ENCODE measurements at places on chromosomes 5 and 9.

GRCh38 chr9:115093520-115093919 lies 24.4 kb downstream of the TNC start:
- no peak for DNase-seq

DNA sequence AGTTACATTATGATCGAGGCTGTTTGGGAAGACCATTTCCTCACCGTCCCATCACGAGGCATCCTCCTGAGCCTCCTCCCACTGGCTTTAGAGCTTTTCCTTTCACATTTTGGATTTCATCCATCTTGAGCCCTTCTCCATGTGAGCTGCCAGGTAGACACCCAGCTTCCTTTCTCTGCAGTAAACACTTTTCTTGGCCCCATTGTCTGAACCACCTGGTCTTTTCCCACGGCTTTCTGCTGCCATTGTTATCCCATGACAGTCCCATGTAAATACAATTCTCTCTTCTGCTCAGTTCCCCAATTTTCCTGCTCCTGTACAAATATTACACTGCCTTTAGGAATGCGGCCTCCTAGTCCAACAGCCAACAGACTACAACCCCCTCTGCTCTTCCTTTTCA lies 24.1 kb downstream of the UBE2QL1 start:
- DNase-seq: no peak

DNA sequence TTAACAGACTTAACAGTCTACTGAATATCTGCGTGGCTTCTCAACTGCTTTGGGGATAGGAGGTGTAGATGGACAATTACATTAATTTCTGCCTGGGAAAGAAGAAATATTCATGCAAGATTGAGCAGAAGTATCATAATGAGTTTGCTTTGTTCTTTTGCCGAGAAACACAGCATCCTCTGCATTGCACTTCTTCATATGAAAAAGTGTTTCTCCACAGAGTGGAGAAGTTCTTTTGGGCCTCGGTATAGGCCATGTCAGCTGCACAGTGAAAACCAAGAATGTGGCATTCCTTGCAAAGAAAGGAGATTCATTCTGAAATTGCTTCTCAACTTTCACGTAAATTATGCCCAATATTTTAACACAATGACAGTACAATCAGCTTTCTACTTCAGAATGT lies 17.6 kb upstream of the SNX2 start:
- no peak for DNase-seq

- DNase-seq: no peak
These were observed 213.2 kb downstream of the TMC1 start for GRCh38 chr9:72734631-72735030.

DNA sequence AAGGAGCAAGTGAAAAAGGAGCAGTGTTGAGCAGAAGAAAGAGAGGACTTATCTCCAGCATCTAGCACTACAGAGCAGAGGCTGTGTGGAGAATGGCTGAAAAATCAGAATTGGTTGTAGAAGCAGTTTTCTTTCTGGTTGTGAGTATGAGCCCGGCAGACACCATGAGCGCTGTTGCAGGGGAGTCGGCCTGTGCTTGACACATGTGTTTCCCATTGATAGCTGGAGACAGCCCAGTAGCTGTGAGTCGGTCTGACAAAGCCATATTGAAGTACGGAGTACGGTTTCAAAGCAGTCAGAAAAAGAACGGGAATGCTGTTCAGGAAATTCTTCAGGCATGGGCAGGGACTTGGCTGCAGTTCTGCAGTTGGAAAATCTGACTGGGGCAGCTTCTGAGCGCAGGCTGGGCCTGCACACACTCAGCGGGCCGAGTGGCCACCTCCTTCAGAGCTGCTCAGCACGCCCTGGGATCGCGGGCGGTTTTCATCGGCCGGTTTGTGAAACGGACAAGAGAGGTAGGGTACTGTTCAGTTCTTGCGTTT lies at the start of gene SGCD:
SGCD (plus strand) TSS at position 447 of the 542 bp plus-strand sequence.
- DNase-seq: no peak

- no peak for DNase-seq
These were observed 752 bp downstream of the CCNJL start for GRCh38 chr5:160311491-160312133.

DNA sequence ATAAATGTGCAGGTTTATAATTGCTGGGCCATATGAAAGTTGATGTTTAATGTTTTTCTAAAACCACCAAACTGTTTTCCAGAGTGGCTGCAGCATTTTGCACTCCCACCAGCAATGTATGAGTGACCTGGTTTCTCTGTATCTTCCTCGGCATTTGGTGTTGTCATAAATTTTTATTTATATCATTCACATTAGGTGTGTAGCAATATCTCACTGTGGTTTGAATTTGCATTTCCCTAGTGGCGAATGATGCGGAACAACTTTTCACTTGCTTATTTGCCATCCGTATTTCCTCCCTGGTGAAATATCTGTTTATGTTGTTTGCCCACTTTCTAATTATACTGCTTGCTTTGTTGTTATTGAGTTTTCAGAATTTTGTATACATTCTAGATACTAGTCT lies 295.7 kb upstream of the TUT7 start:
- no peak for DNase-seq

DNA sequence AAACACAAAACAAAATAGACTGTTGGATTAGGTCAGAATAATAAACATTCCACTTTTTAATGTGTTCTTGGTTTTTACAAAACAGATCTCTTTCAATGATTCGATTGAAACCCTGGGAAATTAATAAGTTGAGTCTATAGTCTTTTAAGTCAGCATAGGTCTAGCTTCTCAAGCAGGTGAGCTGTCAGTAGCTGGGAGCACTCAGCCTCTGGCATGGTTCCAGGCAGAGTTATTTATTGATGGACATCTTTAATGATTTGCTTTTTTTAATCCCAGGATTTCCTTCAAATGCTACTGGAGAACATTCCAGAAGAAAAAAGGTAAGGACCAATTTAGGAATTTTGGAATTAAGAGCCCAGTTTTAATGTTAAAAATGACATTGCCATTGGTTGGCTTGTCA lies 241.0 kb downstream of the AOPEP start:
- no peak for DNase-seq

DNA sequence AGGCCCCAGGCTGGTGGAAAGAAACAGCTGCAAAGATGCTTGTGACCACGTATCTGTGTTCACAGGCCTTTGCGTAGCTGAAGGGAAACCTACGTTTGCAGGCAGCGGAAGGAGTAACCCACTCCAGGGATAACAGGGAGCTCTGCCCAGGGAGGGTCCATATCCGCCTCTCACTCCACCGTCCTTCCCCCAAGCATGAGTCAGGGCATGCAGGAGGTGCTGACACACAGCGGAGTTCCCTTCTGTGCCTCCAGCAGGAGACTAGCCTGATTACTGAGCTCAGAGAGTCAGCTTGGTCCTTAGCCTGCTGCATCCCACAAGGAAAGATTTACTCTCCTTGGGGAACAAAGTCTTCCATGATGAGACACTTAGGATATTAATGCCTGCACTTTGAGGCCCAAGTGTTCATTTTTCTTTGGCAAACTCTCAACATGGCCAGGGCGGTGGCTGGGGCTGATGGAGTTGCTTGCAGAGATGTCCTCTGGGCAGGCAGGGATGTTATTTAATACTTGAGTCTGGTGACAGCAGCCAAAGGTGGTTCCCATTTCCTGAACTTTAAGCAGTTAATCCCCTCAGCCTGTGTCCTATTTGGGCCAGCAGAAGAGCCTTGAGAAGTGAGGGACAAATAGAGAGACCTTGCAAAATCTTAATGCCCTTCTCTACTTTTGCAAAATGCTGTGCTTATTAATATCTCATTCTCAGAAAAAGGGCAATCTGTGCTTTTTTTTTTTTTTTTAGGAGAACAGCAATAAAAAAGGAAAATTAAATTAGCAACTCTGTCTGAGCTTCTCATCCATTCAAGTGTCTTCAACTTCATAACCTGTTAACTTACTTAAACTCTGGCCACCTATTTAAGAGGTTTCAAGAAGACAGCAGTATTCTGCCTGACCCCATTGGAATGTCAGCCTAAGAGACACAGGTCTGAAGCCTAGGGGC lies 222.1 kb downstream of the HSPA4 start:
- no peak for DNase-seq

DNA sequence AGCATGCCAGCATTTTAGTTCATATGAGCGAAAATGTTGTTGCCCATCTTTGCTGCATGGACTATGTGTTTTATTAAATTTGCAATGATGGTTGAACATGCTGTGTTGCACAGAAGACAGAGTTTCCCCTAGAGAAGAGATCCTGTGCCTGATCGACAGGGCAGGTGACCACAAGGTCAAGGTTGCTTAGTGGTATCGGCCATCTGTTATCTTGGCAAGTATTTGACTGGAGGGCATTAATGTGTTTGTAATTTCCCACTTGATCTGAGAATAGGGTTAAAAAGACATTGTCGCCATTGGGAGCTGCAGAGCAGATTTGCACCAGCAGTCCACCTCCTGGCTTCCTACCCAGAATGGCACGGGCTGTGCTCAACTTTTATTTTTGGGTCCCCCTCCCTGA lies 1523.6 kb upstream of the WWC1 start:
- DNase-seq: no peak

All from NCI-H1105 (cell line).